Osteocyte (in vitro differentiated cells): ENCODE measurements at places on chromosomes 16 and 17. TPM values are rescaled to one million over a fixed set of nuclear protein-coding genes. Genes with fewer than 3 reads are reported as not detected.

Gene TBC1D3H
- total RNA-seq, result not detected in 2 replicates

GRCh38 chr17:79087428-79088143, 13.0 kb downstream of the ENGASE start:
- peak; percentile 93 for DNase-seq
- no peaks in the 10 kb centered on the region for H3K27me3 ChIP-seq
- peaks cover 1% of the 10 kb centered on the region for H3K4me1 ChIP-seq
- H3K36me3 ChIP-seq, result peaks cover 10% of the 10 kb centered on the region
- H3K27ac ChIP-seq, result no peak overlapping the region

GRCh38 chr16:51133183-51133582, 17.9 kb downstream of the SALL1 start:
- DNase-seq, result no peak
- H3K4me1 ChIP-seq, result peaks cover 5% of the 10 kb centered on the region
- H3K4me3 ChIP-seq, result no peak overlapping the region

DNA sequence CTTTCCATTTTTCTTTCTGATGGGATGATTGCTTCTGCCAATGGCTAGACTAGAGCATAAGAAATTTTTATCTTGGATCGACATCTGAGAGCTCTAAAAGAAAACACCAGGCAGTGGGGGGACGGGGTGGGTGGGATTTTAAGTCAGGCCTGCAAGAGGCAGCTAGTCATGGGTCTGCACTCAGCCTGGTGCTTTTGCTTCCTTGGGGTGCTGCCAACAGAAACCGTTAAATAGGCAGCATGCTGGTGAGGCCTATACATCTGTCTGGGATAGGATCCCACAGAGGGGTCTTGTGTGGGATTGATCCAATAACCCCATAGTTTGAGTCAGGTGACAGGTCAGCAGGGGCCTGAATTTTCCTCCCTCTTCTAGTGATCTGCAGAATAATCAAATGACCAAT, 26.9 kb downstream of the ZNRF1 start:
- peaks cover 32% of the 10 kb centered on the region for H3K4me1 ChIP-seq
- no peak overlapping the region for H3K4me3 ChIP-seq
- DNase-seq, result no peak
- no peaks in the 10 kb centered on the region for H3K27me3 ChIP-seq
- H3K36me3 ChIP-seq, result peaks cover 15% of the 10 kb centered on the region

- H3K27me3 ChIP-seq, result no peaks in the 10 kb centered on the region
- no peak for DNase-seq
- H3K4me3 ChIP-seq, result peak overlapping the region; percentile 94
- peaks cover 28% of the 10 kb centered on the region for H3K4me1 ChIP-seq
- peak overlapping the region; percentile 97 for H3K27ac ChIP-seq
These were observed 722 bp upstream of the SLC38A10 start for GRCh38 chr17:81295676-81296381.

Gene ANKRD40CL
- not detected in 2 replicates for total RNA-seq

Gene CD300A
- not detected in 2 replicates for total RNA-seq

DNA sequence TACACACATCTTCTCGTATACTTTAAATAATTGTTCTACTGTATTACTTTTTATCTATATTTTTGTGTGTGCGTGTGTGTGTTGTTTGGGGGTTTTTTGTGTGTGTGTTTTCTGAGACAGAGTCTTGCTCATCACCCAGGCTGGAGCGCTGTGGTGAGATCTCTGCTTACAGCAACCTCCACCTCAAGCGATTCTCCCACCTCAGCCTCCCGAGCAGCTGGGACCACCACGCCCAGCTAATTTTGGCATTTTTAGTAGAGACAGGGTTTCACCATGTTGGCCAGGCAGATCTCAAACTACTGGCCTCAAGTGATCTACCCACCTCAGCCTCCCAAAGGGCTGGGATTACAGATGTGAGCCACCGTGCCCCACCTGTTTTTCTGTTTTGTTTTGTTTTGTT, 1.5 kb upstream of the CMTM4 start:
- peak overlapping the region; percentile 14 for H3K4me3 ChIP-seq
- H3K4me1 ChIP-seq, result peaks cover 15% of the 10 kb centered on the region
- no peaks in the 10 kb centered on the region for H3K36me3 ChIP-seq
- H3K27me3 ChIP-seq, result no peaks in the 10 kb centered on the region
- no peak for DNase-seq

Gene NTN1
- total RNA-seq, result 19.9 and 21.4 TPM in 2 replicates

GRCh38 chr16:86934581-86935375, 356.4 kb downstream of the FOXL1 start:
- peaks cover 10% of the 10 kb centered on the region for H3K4me1 ChIP-seq
- no peaks in the 10 kb centered on the region for H3K27me3 ChIP-seq
- no peaks in the 10 kb centered on the region for H3K36me3 ChIP-seq
- DNase-seq, result no peak
- H3K27ac ChIP-seq, result no peak overlapping the region
- H3K4me3 ChIP-seq, result no peak overlapping the region

DNA sequence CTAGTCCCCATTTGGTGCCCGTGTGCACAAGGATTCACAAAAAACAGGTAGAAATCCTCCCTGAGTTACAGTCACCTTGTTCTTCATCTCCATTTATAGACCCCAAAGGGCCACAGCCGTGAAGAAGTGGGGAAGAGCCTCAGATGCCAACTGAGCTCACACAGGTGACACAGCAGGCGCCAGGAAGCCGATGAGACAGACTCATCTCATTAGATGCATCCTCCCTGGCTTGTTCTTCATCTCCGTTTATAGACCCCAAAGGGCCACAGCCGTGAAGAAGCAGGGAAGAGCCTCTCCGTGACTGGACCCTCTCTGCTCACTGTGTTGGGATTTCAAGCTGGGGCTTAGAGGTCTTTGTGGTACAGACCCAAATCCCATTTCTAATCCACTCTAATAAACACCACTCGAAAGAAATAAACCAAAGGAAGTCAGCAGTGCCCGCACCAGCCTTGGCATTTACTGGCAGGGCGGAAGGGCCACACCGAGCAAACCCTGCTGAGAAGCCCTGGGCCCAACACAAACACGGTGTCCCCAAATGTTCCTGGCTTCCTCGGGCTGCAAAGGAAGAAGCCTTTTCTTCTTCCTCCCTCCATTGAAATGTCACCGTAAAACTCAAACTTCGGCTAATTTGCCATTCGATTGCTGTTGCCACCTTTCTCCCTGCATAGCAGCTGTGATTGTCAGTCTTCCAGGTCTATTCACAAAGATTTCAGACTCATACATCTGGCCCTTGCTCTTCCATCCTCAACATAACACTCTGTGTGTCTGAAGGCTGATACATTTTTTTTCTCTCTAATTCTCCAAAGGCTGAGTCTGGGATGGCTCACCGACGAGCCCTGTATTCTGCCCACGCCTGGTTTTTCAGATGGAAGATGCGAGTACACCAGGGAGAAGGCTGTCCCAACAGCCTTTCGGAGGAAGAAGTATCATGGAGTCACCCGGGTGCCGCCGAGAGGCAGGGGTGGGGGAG, 44.9 kb upstream of the DOC2B start:
- H3K4me3 ChIP-seq, result no peak overlapping the region
- H3K27ac ChIP-seq, result no peak overlapping the region
- H3K36me3 ChIP-seq, result no peaks in the 10 kb centered on the region
- peaks cover 10% of the 10 kb centered on the region for H3K4me1 ChIP-seq
- no peaks in the 10 kb centered on the region for H3K27me3 ChIP-seq
- no peak for DNase-seq

- peak overlapping the region; percentile 97 for H3K27ac ChIP-seq
- peak; percentile 38 for DNase-seq
- H3K36me3 ChIP-seq, result peaks cover 25% of the 10 kb centered on the region
- peak overlapping the region; percentile 54 for H3K4me3 ChIP-seq
- H3K27me3 ChIP-seq, result no peaks in the 10 kb centered on the region
These were observed 59.6 kb downstream of the ANKFY1 start for GRCh38 chr17:4204190-4204589.

Gene SLC4A1
- not detected in 2 replicates for total RNA-seq

Gene KRT17
- total RNA-seq, result 40.5 and 43.2 TPM in 2 replicates

Gene MYOCD
- 13.7 and 17.0 TPM in 2 replicates for total RNA-seq

- H3K4me1 ChIP-seq, result peaks cover 88% of the 10 kb centered on the region
- H3K36me3 ChIP-seq, result peaks cover 6% of the 10 kb centered on the region
- H3K27ac ChIP-seq, result peak overlapping the region; percentile 99
- H3K27me3 ChIP-seq, result no peaks in the 10 kb centered on the region
- DNase-seq, result no peak
These were observed 23.3 kb downstream of the CEP295NL start for GRCh38 chr17:78879635-78880186.

Gene TMEM92
- 4.3 and 6.6 TPM in 2 replicates for total RNA-seq

DNA sequence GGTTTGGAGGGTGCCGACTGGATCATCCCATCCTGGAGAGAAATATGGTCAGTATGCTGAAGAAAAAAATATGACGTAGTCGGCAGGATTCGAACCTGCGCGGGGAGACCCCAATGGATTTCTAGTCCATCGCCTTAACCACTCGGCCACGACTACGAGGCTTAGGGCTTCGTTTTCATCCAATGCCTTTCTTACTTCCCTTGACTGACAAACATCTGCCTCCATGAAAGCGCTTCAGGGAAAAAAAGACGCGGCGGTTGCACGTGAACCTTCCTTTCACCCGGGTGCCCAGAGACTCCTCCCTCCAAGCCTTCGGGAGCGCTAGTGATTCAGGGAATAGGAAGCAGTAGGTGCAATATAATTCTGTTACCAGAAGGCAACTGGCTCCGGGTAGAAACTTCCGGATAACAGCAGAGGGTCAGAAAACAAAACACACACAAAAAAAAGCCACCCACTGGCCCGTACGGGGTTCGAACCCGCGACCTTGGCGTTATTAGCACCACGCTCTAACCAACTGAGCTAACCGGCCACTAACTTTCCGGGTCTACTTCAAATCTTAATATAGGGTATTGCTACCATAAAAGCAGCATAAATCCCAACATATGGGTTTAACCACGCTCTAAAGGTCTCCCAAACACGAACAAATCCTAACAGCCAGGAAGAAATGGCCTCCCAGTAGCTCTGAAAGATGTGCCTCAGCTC, 16.3 kb upstream of the AURKB start:
- H3K27me3 ChIP-seq, result no peaks in the 10 kb centered on the region
- peak overlapping the region; percentile 97 for H3K27ac ChIP-seq
- peaks cover 21% of the 10 kb centered on the region for H3K36me3 ChIP-seq
- peak overlapping the region; percentile 78 for H3K4me3 ChIP-seq
- DNase-seq, result peak; percentile 95
- H3K4me1 ChIP-seq, result peaks cover 28% of the 10 kb centered on the region

DNA sequence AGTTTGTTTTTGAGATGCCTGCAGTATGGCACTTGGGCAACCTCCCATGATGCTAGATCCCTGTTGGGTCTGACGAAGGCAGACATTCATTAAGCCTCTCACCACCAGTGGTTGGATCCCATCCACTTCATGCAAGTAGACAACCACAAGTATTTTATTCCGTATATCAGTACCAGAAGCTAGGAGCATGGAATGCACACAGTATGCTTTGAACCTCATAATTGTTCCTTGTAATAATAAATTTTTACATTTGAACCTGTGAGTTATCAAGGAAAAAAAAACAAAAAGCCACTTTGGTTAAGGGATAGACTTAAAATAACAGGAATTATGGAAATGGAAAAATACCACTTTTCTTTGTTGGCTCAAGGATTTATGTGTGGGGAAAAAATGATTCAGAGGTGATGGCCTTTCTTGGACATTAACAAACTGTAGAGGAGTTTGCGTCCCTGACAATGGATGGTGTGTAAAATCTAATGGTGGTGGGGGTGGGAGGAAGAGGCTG, 107.1 kb upstream of the KCNJ16 start:
- no peaks in the 10 kb centered on the region for H3K27me3 ChIP-seq
- peak overlapping the region; percentile 43 for H3K27ac ChIP-seq
- peaks cover 16% of the 10 kb centered on the region for H3K4me1 ChIP-seq
- DNase-seq, result no peak
- H3K36me3 ChIP-seq, result no peaks in the 10 kb centered on the region
- no peak overlapping the region for H3K4me3 ChIP-seq
